ENCODE measurements at places on chromosomes 6 and 20. TPM values are rescaled to one million over a fixed set of nuclear protein-coding genes. Genes with fewer than 3 reads are reported as not detected.
A peak's percentile ranks its signal among the peaks of the same experiment; 100 is the strongest.

The CENPB gene
- 57.9 TPM for total RNA-seq

The CRISP3 gene
- 6.0 TPM for total RNA-seq

- H3K27me3 ChIP-seq, result no peaks in the 10 kb centered on the region
- peaks cover 5% of the 10 kb centered on the region for H3K4me1 ChIP-seq
- H3K27ac ChIP-seq, result no peak overlapping the region
- no peak for DNase-seq
- no peak overlapping the region for H3K4me3 ChIP-seq
- no peaks in the 10 kb centered on the region for H3K36me3 ChIP-seq
Observed at GRCh38 chr6:712805-713204, 19.9 kb upstream of the EXOC2 start.

GRCh38 chr20:45060294-45060693 is 40.6 kb downstream of the KCNS1 start:
- no peak overlapping the region for H3K4me3 ChIP-seq
- no peaks in the 10 kb centered on the region for H3K27me3 ChIP-seq
- H3K27ac ChIP-seq, result no peak overlapping the region
- H3K36me3 ChIP-seq, result no peaks in the 10 kb centered on the region
- peaks cover 14% of the 10 kb centered on the region for H3K4me1 ChIP-seq

GRCh38 chr6:137116807-137117206 is 56.6 kb downstream of the IL22RA2 start:
- peaks cover 5% of the 10 kb centered on the region for H3K4me1 ChIP-seq
- H3K4me3 ChIP-seq, result no peak overlapping the region
- DNase-seq, result no peak
- no peak overlapping the region for H3K27ac ChIP-seq

- no peaks in the 10 kb centered on the region for H3K36me3 ChIP-seq
- peak within 1 kb of the TSS; percentile 41 for H3K4me3 ChIP-seq
- DNase-seq, result peak; percentile 32
- H3K27ac ChIP-seq, result no peak within 1 kb of the TSS
- peaks cover 22% of the 10 kb centered on the region for H3K4me1 ChIP-seq
Observed at GRCh38 chr6:114342826-114343781, at the start of gene HS3ST5. Gene HS3ST5 (minus strand): TSS chr6:114343023. CDS start chr6:114062845, 280,178 bp downstream.

GRCh38 chr6:140789466-140789865 is 1343.3 kb upstream of the GJE1 start:
- no peaks in the 10 kb centered on the region for H3K36me3 ChIP-seq
- H3K27ac ChIP-seq, result no peak overlapping the region
- H3K27me3 ChIP-seq, result no peaks in the 10 kb centered on the region
- DNase-seq, result no peak
- no peak overlapping the region for H3K4me3 ChIP-seq

- DNase-seq, result no peak
- H3K4me1 ChIP-seq, result peaks cover 3% of the 10 kb centered on the region
- no peak overlapping the region for H3K27ac ChIP-seq
Observed at GRCh38 chr6:133833949-133834359, 55.0 kb upstream of the TCF21 start.

DNA sequence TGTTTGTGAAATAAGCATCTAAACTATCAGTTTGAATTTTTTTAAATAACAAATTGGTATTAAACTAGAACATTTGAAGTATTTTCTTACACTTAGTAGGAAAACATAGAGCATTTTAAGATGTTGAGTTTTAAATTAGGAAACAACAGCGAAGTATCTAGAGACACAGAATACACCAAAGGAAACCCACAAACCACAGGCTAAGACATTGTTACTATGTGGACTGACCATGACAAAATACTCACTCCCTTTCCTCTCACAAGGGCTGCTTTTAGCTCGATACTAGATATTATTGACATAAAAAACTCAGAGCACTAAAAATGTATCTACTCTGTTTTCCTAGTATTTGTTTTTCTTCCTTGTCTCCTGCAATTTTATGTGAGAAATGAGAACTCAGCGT is 266.0 kb upstream of the CITED2 start:
- no peaks in the 10 kb centered on the region for H3K4me1 ChIP-seq
- no peak overlapping the region for H3K4me3 ChIP-seq
- no peak for DNase-seq
- no peaks in the 10 kb centered on the region for H3K36me3 ChIP-seq
- no peaks in the 10 kb centered on the region for H3K27me3 ChIP-seq

DNA sequence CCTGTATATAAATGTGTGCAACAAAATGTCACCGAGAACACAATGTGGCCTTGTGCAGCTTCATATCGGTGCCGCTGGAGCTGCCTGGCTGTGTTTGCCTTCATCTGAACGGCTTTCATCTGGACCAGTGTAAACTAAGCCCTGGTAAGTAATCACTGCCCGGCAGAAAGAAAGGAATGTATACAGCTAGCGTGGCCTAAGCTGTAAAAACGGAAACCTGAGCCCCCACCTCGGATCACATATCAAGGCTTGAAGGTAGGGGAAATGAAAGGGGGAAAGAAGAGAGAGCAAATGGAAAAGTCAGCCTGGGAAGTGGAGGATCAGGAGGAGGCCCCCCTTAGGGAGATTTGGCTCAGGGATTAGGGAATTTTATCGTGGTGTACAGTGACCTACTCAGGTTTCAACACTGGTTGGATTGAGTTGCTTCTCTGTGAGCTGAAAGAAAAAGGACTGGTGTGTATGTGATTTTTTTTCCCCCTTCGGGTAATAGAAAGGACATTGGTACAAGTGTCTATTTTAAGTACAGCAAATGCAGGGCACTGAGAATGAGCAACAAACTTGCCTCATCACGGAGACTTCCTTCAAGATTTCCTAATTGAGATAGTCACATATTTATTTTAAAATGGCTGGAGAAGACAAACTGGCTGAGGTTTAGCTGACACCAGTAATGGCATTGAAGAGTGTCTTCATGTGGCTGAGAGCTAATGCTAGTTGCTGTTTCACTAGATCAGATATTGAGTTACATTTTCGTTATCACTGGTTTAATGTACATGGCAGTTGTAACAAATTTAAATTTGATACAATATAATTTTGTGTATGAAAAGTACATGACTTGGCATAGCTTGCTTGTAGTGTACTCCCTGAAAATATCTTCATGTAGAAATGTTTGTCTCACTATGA is 3.5 kb downstream of the SOBP start:
- no peaks in the 10 kb centered on the region for H3K36me3 ChIP-seq
- peaks cover 21% of the 10 kb centered on the region for H3K4me1 ChIP-seq
- H3K4me3 ChIP-seq, result no peak overlapping the region
- peak; percentile 14 for DNase-seq
- H3K27ac ChIP-seq, result peak overlapping the region; percentile 54
